ENCODE measurements at places on chromosomes 6 and 20.
A peak's percentile ranks its signal among the peaks of the same experiment; 100 is the strongest.

DNA sequence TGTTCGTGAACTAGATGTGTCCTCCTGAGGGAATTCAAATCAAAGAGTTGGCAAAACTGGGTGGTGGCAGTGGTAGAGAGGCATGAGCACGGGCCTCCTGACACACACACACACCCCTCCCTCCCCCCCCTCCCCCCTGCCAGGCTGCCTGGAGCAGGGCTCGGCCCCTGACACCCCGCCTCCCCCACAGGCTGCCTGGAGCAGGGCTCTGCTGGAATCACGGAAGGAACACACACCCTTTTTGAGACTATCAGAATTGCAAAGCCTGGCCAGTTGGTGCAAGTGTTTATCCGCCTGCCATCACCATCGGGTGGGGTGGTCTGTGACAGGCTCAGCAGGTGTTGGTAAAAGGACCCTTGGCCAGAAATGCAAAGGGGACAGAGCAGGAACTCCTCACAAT, 59.0 kb downstream of the FAM120B start:
- no peak for DNase-seq

DNA sequence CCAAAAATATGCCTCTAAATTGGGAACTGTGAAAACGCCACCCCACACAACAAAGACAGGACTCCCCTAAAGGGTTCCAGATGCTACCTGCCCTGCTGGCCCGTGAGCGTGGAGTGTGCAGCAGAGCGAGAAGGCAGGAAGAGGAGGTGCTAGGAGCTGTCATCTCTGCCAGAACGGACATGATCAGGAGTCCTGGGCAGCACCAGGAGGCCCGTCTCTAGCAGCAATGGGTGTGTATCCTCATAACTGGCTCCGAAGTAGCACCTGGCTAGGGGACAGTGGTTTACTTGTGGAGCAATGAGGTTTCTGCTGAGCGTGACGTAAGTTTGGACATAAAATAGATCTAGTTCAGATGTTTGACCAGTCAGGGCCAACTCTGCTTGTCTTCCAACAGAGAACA, 226.0 kb downstream of the CDH4 start:
- no peak for DNase-seq

DNA sequence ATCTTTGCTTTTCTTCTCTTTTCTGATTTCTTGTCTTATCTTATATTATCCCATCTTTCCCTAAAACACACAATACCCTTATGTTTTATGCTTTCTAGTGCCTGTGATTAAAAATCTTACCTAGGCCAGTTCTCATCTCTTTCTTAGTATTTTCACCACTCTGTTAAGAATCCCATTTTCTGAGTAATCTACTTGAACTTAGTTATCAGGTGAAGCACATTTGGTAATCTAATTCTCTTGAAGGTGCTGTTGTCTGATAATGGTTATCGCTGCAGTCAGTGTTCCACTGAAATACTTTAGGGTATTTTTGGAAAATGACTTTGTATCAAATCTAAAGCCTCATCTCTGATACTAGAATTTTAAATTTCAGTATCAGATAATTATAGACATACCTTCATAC, 192.5 kb upstream of the MAN1A1 start:
- DNase-seq = no peak

DNA sequence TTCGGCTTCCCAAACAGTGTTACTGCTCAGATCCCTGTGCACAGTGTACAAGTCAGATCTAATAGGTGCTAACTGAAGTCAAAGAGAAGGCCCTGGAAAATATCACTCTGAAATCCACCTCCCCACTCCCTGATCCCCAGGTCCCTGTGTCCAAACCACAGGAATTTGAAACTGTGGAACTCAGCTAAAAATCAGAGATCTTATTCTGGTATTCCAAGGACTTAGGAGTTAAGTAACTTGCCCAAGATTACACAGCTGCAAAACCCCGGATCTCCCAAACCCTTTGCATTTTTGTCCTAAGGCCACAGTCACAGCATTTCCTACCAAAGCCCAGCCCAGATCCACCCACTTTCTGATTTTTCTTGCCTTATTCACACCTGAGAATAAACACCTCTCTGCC, 32.3 kb upstream of the SLC23A2 start:
- DNase-seq = no peak

DNA sequence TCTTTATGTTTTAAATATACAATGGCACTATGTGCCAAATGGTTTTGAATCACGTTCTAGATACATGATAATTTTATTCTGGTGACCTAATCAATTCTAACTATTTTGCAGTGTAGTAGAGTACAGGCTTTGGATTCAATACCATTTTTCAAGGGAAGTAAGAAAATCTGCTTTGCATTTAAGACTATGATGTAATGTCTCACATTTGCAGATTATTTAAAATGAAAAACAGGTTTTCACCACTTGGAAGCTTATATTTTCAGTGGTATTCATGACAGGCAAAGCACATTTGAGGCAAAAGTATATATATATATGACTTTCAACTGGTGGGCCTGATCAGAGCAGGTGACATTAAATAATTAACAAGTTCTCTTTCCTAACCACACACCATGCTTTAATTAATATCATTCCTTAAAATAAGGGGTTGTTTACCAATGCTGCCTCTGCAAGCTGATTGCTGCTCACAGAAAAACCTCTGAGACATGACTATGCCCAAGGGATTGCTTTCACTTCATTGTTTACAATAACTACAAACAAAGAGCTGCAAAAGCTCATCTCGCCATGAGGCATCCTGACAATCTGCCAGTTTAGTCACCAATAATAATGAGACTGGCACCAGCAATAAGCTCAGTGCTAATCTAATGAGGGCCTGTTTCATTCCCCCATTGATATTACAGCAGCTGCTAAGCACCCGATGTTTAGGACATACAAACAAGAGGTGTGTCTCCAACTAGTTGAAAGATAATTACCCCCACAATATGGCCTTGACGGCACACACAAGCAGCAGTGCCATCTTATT, 1176.0 kb upstream of the GJE1 start:
- peak; percentile 45 for DNase-seq
